ENCODE measurements at places on chromosomes 6 and 20. TPM values are rescaled to one million over a fixed set of nuclear protein-coding genes. Genes with fewer than 3 reads are reported as not detected.

DNA sequence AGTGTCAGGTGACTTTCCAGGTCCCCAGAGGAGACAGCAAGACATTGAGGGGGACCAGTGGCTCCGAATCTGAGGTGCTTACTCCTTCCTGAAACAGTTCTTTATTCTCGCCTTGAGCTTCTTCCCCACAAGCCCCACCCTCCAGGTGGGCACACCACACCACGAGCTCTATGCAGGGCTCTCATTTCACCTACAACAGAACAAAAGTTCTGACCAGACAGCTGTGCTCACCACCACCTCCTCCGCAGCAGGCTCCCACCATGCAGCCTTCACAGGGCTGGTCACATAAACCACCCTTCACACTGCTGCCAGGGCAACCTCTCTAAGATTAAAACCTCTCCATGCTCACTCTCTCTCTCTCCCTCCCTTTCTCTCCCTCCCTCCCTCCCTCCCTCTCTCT, 384.5 kb upstream of the ARID1B start:
- no peak for DNase-seq

GRCh38 chr20:17097603-17098002, 129.2 kb upstream of the PCSK2 start:
- DNase-seq, result no peak

DNA sequence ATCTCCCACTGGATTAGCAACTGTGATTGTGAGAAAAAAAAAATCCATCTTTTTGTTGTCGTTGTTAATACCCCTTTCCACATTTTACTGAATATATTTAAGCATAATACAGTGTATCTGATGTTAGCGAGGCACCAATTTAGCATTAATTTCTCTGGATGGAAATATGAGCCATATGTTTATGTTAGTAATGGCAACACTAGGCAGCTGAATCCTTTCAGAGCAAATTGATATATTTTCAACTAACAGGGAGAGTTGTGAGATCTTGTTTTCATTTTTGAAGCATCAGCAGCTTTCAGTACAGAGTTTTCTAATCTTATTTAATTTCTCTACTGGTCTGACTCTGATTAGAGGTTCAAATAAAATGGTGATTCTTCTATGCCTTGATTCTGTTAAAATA, 84.8 kb upstream of the HDAC2 start:
- DNase-seq, result no peak

SLC44A4 gene
- 17.5 TPM for total RNA-seq

Data from progenitor cell of endocrine pancreas (in vitro differentiated cells).